RCC 7860 (cell line): ENCODE measurements at places on chromosomes 3 and 15.

DNA sequence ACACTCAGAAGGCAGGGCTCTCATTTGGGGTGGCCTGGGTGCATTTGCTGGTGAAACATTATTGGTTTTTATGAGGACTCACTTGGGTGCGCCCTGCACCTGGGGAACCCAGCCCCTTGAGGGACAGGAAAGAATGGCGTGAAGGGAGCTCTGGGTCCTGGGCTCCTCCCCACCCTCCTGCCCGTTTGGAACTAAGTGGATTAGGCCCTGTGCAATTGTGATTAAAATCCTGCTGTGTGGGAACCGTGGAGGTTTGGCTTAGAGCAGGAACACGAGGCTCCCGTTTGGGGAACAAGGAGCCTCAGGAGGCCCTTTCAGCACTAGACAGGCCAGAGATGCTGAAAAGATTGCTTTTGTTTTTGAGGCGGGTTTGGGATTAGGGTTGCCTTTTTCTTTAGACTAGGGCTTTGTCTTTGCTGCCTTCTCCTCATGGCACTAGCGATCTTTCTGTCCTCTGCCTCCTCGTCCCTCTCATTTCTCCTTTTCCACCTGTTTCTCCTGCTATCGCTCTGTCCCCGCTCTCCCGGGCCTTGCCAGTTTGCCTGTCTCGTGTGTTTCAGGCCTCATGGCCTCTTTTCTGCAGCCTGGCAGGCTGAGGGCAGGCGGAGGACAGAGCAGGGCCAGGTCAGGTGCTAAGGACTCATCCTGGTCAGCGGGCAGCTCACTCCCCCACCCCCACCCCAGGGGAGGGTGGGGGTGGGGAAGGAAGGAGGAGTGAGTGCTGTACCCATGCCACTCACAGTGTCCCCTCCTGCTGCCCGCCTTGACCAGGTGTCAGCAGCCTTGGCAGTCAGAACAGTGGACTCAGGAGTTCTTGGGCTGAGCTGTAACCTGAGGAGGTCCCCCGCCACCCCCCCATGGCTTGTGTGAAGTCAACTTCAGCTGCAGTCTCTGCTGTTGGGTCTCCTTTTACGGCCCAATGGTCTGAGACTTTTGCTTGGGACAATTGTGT, 8.6 kb downstream of the MAPKAPK3 start:
- no peak for DNase-seq

GRCh38 chr15:39110336-39110735, 470.5 kb upstream of the THBS1 start:
- peak; percentile 25 for DNase-seq

DNA sequence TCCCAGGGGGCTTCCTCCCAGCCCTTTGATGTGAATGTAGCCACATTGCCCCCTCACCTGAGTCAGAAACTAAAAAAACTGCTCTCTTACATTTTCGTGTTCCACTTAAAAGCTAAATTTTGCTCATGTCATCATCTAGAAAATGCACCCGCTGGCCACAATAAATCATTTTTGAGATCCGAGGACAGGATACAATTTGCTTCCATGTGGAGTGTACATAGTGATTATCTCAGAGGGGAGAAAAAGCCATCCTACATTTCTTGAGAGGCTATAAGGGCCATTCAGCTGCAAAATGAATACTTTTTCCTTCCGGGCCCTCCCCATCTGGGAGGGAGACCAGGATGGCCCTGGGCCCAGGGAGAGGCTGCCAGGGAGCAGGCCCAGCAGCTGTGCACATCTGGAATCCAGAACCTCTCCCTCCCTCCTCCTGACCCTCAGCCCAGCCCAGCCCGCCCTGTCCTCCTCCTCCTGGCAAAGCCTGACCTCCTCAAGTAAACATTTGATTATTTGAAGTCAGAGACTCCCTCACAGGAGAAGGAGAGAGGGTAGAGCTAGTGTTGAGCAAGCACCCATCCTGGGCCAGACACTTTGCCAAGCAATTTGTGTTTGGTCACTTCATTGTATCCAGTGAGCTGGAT, 59.1 kb downstream of the CORO2B start:
- no peak for DNase-seq

DNA sequence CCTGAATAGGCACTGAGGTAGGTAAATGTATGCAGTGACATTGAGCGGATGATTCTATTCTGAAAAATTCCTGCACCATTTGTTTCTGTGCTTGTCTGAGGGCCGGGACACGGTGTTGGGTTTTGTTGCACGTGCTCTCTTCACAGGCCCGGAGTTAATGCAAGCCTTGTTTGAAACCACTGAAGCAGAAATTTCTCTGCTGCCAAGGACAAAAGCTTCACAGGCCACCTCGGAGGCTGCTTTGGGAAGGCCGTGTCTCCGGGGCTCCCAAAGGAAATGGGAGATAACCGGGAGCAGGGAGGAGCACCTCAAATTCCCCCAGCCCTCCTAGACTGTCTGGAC, 179.4 kb downstream of the OPA1 start:
- DNase-seq = no peak

GRCh38 chr3:149466192-149466591, 8.3 kb upstream of the TM4SF4 start:
- peak; percentile 74 for DNase-seq

DNA sequence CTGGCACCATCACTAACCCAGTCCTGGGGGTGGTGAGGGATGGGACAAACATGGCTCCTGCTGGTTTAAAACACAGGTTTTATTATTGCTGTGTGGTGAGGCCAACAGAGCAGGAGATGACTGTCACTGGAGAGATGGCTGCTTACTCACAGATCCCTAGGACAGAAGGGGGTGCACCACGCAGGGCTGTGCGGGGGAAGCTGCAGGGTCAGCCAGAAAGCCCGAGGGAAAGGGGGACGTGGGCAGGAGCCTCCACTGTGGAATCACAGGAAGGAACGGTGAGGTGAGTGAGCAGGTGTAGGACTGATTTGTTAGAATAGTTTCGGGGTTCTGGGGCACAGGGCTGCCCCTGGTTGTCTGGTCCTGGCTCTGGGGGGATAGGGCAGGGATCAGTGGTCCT, 7.5 kb downstream of the CFAP100 start:
- no peak for DNase-seq

- no peak for DNase-seq
Measured at GRCh38 chr3:25355034-25355885, 72.8 kb upstream of the RARB start.

DNA sequence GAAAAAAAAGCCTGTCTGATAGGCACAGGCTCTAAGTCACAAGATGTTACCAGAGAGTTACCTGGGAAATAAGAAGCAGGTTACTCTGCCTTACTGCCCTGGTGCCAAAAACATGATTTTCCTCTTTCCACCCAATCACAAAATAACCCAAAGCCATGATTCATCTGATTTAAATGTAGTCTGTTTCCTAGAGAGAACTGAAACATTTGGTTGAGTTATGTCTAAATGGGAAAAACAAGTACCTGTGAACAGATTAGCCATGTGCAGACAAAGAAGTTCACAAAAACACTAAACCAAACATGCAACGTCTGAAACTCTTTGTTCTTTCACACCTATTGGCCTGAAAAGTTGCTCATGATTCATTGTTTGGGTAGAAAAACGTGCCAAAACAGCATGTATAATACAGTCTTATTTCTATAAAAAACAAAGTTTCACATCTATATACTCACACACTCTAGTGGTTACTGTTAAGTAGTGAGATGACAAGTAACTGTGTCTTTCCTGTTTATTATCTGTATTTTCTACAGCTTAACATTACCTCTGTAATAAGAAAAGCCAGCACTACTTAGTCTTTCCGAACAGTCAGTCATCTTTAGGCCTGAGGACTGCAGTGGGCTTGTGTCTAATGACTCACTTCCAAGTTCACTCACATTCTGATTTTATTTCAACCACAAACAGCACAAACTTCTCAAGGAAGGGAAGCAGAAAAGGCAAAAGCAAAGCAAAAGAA, 30.2 kb downstream of the FAM174B start:
- DNase-seq = no peak

DNA sequence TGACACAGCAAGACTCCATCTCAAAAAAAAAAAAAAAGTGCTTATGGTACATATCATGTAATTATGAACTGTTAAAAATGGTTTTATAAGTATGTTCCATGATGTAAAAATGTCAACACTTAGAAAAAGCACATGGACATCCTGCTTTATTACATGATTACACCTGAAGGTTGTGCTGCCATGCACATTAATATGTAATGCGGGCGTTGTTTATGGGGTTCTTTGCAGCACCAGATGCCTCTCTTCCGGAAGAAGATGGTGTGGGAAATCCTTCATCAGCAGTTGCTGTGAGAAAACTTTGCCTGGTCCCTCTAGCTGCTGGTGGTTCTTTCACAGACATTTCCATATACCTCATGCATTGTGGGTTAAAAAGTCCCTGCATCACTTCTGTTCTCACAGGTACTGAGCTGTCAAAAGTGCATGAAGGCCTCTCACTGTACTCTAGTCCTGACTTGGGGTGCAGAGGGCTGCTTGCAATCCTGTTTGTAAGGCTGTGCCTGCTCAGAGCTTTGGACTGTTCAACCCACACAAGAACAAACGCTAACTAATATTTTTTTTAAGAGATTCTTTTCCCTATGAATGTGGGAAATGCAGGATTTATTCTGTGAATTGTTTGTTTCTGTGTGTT, 43.6 kb downstream of the SENP2 start:
- DNase-seq = no peak

GRCh38 chr15:98043160-98044014, 82.9 kb downstream of the ARRDC4 start:
- DNase-seq = no peak

GRCh38 chr3:115633467-115633866, 10.2 kb downstream of the GAP43 start:
- DNase-seq = no peak

- DNase-seq = peak; percentile 21
Measured at GRCh38 chr3:160544844-160545503, 20.4 kb downstream of the KPNA4 start.

GRCh38 chr3:171979081-171979480, 60.3 kb upstream of the FNDC3B start:
- no peak for DNase-seq

DNA sequence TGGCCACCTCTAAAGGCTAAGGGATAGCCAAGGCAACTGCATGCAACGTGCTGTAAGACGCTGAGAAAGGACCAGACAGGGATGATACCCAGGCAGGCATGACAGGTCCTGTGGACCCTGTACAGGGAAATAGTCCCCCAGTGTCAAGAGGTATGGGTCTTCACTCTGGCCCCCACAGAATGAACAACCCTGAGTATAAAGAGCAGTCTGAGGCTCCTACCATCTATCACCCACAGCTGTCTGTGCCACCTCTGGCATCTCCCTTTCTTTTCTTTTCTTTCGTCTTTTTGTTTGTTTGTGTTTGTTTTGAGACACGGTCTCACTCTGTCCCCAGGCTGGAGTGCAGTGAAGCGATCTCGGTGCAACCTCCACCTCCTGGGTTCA, 18.7 kb downstream of the SLC25A20 start:
- DNase-seq = no peak

GRCh38 chr3:195260280-195260905, 10.6 kb downstream of the XXYLT1 start:
- no peak for DNase-seq

GRCh38 chr3:104763007-104763406, 603.7 kb upstream of the ALCAM start:
- no peak for DNase-seq
